Esophagus squamous epithelium (tissue), 5 donors: ENCODE measurements at places on chromosomes 6 and 20.

DNA sequence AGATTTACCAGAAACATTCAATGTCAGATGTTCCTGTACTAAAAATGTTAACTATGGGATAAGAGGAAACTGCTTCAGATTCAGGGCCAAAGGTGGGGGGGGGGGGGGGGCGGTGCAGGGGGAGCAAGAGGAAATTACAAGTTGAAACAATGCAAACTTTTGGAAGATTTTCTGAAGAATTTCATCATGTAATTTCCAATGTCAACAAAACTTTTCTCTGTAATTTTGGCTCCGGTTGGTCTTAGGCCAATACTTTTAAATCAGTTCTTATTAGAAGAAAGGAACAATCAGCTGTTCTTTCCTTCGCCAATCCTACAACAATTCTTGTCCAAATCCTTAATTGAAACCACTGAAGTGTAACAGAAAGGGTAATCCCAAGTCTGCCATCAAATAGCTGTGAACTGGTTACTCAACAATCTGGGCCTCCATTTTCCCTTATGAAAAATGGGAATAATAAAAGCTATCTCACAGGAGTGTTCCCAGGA is 13.1 kb downstream of the UQCC1 start:
- no peak for DNase-seq

GRCh38 chr6:157550114-157550989 is 169.4 kb downstream of the ZDHHC14 start:
- DNase-seq: no peak

- no peak for DNase-seq
Measured at GRCh38 chr6:132604635-132605152, 15.2 kb upstream of the TAAR5 start.

DNA sequence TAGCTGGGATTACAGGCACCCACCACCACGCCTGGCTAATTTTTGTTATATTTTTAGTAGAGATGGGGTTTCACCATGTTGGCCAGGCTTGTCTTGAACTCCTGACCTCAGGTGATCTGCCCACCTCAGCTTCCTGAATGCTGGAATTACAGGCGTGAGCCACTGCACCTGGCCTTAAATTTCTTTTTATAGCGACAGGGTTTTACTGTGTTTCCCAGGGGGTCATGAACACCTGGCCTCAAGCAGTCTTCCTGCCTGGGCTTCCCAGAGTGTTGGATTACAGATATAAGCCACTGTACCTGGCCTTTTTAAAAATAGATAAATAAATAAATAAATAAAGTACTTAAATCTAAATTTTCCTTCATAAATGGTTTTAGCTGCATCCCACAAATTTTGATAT is 57.5 kb downstream of the LIN28B start:
- DNase-seq: no peak

GRCh38 chr20:55540486-55540885 is 464.8 kb downstream of the CBLN4 start:
- no peak for DNase-seq

GRCh38 chr20:48041078-48041780 is 255.9 kb upstream of the SULF2 start:
- no peak for DNase-seq
